Activated naive CD4-positive, alpha-beta T cell (primary cell): ENCODE measurements at places on chromosomes 2 and 18.

DNA sequence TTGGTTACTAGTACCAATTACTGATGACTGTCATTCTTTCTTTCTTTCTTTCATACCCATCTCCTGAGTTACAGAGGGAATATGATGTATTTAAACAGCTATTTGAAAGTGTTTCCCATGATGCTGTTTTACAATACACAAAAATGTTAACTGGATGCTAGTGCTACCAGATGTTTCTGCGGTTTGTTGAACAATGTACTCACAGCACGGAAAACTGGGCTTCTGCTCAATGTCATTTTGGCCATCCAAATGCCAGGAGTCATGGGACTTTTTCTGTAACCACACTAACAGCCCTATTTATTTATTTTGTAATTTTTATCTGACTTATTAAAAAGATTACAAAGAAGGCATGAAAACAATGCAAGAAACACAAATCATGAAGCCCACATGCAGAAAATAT is 313.8 kb downstream of the RIT2 start:
- DNase-seq = no peak

DNA sequence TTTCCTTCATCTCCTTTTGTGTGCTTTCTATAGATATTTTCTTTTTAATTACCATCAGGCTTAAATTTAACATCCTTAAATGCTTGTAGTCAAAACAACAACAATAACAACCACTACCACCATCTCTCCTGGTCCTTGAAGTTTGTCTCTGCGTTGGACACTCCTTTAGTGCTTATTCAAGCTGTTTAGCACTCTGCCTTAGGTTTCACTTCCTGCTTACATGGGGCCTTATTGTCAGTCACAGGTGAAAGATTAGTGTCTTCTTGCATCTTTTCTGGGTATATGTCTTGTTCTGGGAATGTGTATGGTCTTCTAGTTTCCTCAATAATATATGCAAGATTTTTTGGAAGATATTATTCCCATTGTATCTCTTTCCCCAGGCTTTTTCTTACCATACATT is 240.1 kb upstream of the NXPH2 start:
- DNase-seq = no peak

GRCh38 chr18:70142001-70142400 is 63.5 kb downstream of the RTTN start:
- DNase-seq = no peak

- no peak for DNase-seq
These were observed 23.8 kb downstream of the WDR75 start for GRCh38 chr2:189465076-189465475.

- DNase-seq = no peak
These were observed 136.6 kb downstream of the INSIG2 start for GRCh38 chr2:118224895-118225311.

GRCh38 chr2:170208967-170209366 is 31.0 kb downstream of the MYO3B start:
- DNase-seq = no peak

GRCh38 chr2:216498070-216498378 is 620 bp upstream of the RPL37A start:
- no peak for DNase-seq

- DNase-seq = no peak
These were observed 35.2 kb downstream of the SPOPL start for GRCh38 chr2:138536740-138537139.

DNA sequence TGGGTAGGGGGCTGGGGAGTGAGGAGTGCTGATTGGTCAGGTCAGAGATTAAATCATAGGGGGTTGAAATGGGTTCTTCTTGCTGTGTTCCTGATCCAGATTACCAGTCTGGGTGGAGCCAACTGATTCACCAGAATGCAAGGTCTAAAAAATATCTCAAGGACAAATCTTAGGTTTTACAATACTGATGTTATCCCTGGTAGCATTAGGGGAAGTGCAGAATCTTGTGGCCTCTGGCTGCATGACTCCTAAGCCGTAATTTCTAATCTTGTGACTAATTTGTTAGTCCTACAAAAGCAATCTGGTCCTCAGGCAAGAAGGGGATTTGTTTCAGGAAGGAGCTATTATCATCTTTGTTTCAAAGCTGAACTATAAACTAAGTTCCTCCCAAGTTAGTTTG is 289.2 kb upstream of the KYNU start:
- no peak for DNase-seq

- DNase-seq = no peak
These were observed 62.7 kb upstream of the DOCK10 start for GRCh38 chr2:225104971-225105370.

DNA sequence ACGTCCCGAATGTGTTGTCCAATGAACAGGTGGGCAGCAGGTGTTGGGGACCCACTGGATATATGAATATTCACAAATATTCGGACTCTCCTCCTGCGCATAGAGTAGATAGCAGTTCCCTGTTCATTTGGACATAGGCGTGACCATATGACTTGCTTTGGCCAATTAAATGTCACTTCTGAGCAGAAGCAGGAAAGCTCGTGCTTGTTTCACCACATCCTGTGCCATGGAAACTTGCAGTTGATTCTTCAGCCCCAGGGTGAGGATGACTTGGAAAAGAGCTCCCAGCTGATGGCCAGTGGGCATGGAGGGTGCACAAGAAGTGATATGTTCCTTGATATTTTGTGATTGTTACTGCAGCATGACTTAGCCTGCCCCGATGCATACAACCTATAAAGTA is 52.6 kb downstream of the PTPRM start:
- no peak for DNase-seq

- no peak for DNase-seq
These were observed 160.4 kb downstream of the ASB1 start for GRCh38 chr2:238586931-238587775.

DNA sequence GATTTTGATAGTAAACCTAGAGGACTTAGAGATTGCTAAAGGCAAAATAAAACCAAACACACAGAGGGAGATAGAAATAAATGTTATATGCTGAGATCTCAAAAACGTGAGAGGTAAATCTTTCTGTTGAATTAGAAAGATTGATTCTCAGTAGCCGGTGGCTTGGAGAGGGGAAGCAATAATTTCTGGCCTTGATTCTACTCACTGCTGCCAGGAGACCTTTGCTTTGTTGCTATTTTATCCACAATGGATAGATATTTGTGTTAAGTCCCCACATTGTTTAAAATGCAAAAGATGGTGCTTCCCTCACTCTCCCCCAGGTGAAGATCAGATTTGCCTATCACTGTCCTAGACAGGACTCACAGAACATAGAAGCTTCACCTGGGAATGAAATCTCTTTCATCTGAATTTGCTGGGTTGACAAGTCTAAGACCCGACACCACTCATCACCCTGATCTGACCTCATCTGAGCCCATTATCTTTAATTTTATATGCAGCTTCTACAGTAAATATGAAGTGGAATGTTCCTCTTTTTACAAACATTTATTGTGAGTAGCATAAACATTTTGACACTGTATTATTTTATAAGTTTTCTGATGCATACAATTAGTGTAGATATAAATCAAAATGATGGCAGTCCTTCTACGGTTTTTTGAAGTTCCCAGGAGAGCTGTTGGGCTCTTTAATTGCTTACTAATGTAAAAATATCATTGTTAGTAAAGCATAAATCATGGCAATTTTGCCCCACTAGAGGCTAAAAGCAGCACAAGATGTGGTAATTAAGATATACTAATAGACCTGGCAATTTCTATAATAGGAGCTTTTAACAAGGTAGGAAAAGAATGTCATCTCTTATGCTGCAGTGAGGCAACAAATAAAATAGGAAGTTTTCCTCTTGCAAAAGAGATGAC is 149.7 kb downstream of the DCC start:
- no peak for DNase-seq

DNA sequence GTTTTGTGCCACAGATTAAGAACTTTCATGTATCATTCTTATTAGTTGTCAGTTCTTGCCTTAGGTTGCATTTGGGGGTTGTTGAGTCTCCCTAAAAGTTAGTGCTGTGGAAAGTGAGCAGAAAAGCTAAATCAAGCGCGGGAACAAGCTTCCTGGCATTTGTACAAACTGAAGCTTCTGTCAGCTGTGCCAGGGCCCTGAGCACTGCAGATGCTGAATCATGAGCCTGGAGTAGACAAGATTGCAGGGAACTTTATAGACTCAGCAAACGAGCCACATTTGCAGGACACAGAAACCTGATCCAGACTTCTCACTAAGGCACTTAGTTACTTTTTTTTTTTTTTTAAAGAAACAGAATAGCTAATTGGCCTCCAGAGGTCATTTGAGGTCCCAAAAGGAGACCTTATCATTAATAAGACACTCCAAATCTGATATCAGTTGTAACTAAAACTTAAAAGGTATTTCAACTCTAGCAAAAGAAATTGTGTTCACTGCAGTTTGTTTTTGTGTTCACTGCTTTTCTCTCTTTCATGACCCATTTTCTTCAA is 88.7 kb downstream of the ADAM23 start:
- DNase-seq = no peak

DNA sequence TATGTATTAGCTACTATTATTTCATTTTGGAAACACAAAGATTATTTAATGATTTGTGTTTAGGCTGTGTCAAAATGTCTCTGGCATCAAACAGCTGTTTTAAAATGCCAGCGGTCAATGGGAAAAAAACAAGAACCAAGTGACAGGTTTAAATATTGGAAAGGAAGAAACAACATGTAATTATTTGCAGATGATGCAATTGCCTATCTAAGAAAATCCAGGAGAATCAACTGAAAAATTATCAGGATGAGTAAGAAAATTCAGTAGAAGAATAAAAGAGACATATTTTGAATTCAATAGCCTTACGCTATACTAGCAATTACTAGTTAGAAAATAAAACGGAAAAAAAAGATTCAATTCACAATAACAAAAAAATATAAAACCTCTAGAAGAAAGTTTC is 51.6 kb downstream of the HNRNPLL start:
- no peak for DNase-seq

- no peak for DNase-seq
These were observed 29.0 kb upstream of the CFAP36 start for GRCh38 chr2:55490554-55490953.

DNA sequence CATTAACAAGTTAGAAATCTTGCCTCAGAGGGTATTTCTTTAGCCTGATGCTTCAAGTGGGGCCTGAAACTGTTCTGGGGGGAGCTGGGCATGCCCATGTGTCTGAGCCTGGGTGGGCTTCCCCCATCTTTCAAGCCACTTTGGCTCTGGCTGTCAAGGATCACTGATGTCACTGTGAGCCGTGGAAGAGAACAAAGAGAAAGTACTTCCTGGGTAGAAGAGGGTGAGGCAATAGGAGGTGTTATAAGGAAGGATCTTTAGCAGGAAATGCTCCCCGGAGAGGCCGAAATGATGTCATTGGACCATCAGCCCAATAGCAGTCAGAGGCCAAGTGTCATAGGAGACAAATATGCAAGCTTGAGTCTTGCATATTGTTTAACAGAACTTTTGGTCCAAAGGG is 228.4 kb upstream of the MEX3C start:
- DNase-seq = no peak

GRCh38 chr2:137886083-137886831 is 78.0 kb upstream of the HNMT start:
- no peak for DNase-seq

DNA sequence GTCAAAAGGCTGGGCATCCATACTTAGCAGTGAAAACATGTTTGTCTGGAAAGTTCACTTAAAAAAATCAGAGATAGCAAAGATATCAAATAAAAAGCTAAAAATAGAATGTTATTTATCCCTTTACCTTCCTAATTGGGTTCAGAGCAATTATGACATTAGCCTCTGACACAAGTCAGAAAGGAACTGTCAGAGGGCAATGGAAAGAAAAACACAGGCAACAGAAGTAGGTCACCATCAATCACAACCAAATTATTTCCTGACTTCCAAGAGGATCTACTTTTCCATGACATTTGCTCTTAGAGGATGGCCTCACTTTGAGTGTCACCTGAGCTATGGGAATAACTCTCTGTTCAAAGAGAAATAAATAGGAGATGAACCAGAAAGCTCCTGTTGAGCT is 27.5 kb downstream of the MYOM1 start:
- DNase-seq = no peak
